ENCODE measurements at places on chromosomes 5 and 9.

DNA sequence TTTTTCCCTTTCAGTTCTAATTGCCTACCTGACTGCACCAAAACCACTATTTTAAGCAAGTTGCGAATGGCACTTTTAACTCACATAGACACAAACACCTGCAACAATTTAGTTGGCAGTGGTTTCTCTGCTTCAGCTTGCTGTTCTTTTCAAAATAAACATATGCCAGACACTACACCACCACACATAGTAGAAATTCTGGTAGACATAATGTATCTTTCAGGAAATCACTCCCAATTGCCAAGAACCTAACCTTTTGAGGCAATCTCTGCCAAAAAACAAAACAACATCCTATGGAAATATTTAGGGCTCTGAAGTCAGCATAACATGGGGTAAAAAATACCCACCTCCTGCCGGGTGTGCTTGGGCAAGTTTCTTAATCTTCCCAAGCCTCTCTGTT is 27.7 kb downstream of the GLIS3 start:
- no peak for DNase-seq

DNA sequence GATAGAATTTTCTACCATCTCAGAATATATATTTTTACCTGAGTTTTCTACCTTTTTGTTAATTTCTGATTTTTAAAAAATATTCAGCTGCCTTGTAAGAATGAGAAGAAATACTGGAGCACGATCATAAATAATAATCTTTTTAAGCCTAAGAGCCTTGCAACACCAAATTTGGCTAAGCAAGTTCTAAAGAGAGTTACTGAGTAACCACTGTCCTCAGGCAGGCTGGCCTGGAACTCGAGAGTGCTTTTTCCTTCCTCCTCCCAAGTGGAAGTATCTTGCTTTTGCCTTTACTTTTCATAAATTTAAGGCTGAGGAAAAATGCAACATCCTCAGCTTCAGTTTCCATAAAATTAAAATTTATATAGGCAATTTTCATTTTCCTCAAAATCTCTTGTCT is 21.0 kb downstream of the GLRX start:
- DNase-seq, result no peak

DNA sequence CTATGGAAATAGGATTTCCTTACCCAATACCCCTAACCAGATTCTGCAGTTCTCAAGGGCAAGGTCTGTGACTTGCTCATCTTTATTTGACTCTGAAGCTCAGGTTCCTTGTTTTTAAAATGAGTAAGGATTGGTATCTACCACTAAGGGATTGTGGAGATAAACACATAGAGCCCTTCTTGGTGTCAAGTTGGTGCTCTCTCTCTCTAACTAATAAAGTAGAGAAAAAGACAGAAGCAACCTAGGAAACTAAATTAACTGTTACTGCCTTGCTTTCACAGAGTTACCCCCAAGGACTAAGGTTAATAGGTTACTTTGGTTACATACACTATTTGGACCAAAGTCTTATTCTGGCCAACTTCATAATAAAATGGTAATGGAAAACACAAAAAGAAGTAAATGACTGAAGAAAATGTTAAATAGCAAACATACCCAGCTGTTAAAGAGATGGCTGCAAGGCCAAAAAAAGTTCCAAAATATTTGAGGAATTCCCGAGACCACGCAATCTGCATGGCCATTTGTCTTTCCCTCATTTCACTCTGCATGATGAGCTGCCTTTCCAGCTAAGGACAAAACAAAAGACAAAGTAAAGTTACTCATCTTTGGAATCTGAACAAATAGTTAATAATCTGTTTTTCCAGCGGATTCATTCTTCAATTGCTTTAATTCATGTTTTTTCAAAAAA is 21.8 kb upstream of the RLN1 start:
- DNase-seq, result no peak

- peak; percentile 61 for DNase-seq
Observed at GRCh38 chr9:101027236-101027635, 1.3 kb upstream of the PLPPR1 start.

- DNase-seq, result no peak
Observed at GRCh38 chr5:171667341-171668096, 118.1 kb upstream of the SMIM23 start.

GRCh38 chr5:159768243-159768642 is 148.0 kb upstream of the ADRA1B start:
- DNase-seq, result no peak

Data from NCI-H510A treated with DMSO at 0.1 percent for 48 hours (cell line).